ENCODE measurements at places on chromosomes 1 and 21.
A peak's percentile ranks its signal among the peaks of the same experiment; 100 is the strongest.

GRCh38 chr1:231172411-231172810 is 10.6 kb downstream of the TRIM67 start:
- DNase-seq = no peak

- DNase-seq = no peak
Observed at GRCh38 chr1:14948112-14948652, 205.4 kb upstream of the TMEM51 start.

DNA sequence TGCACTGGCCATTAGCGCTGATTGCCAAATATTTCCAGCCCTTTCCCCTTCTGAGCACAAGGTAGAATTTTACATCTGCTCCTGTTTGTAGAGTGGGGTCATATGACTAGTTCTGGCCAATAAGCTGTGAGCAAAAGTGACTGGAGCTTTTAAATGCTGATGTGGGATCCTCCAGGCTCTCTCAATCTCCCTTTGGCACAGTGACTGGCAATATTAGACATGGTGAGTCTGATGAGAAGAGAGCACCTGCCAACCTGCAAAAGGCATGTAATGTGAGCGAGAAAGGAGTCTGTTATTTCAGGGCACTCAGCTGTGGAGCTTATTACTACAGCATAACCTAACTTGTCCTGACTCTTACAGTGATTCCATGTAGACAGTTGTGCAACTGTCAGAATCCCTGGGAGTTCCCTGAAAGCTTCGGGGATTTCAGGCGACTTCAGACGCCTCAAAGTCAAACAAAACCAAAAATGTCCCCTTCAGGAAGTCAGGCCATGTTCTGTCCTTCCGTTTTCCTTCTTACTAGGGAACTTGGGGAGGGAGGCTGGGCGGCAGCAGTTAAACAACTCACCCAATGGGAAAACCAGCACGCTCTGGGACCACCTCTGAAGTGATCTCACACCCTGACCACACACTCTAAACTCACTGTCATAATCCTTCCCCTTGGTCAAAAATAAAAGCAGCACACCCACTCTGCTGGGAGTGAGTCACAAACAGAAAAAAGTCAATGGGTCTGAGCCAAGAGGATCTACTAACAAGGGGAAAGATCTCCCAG is 3.6 kb upstream of the RASSF5 start:
- DNase-seq = peak; percentile 92

DNA sequence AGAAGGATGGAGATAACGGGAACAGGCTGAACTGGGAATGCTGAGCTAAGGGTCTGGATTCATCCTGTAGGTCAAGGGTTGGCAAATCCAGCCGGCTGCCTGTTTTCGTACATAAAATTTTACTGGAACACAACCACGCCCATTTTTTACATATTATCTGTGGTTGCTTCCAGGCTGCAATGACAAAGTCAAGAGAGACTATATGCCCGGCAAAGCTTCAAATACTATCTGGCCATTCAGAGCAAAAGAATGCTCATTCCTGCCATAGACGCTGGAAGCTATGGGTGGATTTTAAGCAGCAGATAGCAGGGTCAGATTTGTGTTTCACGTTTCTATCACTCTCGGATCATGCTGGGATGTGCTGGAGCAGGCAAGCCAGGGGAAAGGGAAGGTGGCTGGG is 137.9 kb upstream of the EDN2 start:
- DNase-seq = no peak

DNA sequence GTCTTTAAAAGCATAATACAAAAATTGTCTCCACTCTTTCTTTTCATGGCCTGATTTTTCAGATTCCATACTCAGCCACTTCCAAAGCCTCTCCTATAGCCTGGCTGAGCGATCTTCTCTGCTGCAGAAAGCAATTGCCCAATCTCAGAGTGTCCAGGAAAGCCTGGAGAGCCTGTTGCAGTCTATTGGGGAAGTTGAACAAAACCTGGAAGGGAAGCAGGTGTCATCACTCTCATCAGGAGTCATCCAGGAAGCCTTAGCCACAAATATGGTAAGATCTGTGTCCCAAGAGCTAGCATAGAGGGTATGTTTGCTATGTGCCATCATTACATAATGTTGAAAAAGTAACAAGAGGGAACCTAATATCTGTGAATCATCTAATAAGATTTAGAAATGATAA is 130.7 kb upstream of the BMP8A start:
- peak; percentile 26 for DNase-seq

Data from foreskin keratinocyte (primary cell).